NCI-H1048 (cell line): ENCODE measurements at places on chromosomes 16 and 17.

- no peak for DNase-seq
These were observed 284.6 kb downstream of the C16orf95 start for GRCh38 chr16:87032554-87032953.

DNA sequence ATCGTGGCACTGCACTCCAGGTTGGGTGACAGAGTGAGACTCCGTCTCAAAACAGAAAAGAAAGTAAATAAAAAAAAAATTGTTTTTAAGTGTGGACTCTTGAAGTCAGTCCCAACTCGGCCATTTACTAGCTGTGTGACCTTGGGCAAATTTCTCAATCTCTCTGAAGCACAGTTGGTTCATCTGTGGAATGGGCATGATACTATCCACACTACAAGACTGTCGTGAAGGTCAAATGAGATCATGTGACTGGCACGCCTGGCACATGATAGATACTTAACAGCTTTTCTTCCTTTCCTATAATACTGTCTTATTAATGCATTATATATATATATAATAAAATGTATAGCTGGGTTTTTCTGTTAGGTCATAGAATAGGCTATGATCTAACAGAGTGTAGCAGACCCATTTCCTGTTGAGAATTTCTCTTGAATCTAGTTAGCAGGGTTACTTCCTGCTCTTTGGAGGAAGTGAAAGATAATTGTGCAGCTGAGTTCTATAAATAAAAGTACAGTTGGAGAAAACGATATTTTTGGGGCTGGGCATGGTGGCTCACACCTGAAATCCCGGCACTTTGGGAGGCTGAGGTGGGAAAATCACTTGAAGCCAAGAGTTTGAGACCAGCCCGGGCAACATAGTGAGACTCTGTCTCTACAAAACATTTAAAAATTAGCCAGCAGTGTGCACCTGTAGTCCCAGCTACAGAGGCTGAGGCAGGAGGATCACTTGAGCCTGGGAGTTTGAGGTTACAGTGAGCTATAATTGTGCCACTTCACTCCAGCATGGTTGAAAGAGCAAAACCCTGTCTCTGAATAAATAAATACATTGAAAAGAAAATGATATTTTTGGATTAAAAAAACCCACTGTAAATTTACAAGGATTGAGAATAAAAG lies 7.3 kb downstream of the MILR1 start:
- DNase-seq, result no peak

GRCh38 chr17:68029512-68030215 lies 5.9 kb upstream of the KPNA2 start:
- DNase-seq, result no peak

GRCh38 chr16:49918257-49918656 lies 62.3 kb upstream of the ZNF423 start:
- no peak for DNase-seq

GRCh38 chr16:48822431-48822830 lies 212.5 kb upstream of the N4BP1 start:
- no peak for DNase-seq

- no peak for DNase-seq
These were observed 532 bp downstream of the KDM6B start for GRCh38 chr17:7834542-7834956.

GRCh38 chr16:8505327-8505991 lies 84.9 kb downstream of the TMEM114 start:
- DNase-seq, result no peak

- DNase-seq, result no peak
These were observed 43.4 kb upstream of the RPH3AL start for GRCh38 chr17:395974-396373.

DNA sequence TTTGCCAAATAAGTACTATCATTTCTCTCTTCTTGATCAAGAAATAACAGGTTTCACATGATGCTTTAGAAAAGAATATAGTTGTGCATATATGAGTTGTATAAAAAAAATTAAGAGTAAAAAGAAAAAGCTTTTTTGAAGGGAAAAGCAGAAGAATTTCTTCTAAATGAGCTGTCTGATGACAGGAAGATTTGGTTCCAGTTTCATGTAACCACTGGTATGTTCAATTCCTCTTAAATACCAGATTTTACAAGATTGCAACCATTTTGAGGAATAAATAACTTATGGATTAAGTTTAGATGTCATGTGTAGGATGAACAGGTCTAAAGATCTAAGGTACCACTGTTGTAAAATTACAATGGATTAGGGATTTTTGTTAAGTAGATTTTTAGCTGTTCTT lies 45.0 kb downstream of the VMP1 start:
- no peak for DNase-seq

DNA sequence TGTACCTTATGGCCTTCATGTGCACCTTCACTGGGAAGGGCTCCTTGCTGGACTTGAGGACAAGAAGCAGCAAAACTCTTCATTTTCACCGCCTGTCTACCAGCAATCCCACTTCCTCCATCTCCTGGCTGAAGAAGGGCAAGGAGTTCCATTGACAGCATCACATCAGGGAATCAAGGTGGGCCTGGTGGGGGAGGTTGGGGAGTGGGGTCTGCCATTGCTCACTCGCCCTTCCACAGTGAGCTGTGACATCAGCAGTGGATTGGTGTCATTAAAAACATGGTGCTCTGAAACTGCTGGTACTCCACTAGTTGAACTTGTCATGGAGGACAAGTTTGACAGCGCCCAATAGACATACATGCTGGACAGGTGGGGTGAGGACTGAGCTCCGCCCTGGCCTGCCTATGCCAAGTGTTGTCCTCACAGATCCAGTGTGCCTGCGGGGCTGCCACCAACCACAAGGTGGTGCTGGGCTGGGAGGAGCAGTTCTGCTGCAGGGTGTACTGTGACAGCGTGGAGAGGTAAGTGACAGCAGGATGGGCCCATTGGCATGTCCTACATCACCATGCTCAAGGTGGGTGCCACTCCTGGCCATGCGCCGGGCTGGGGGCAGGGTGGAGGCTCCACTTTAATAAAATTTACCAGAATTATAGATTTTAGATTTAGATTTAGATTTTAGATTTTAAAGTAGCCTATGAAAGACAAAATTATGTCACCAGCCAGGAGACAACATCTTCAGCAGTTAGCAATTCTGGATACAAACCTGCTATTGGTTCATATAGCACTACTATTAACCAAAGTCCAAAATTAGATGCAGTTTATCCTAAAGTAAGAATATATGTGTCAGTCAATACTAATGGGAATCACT lies 1729.1 kb downstream of the TP53TG3F start:
- DNase-seq, result no peak

DNA sequence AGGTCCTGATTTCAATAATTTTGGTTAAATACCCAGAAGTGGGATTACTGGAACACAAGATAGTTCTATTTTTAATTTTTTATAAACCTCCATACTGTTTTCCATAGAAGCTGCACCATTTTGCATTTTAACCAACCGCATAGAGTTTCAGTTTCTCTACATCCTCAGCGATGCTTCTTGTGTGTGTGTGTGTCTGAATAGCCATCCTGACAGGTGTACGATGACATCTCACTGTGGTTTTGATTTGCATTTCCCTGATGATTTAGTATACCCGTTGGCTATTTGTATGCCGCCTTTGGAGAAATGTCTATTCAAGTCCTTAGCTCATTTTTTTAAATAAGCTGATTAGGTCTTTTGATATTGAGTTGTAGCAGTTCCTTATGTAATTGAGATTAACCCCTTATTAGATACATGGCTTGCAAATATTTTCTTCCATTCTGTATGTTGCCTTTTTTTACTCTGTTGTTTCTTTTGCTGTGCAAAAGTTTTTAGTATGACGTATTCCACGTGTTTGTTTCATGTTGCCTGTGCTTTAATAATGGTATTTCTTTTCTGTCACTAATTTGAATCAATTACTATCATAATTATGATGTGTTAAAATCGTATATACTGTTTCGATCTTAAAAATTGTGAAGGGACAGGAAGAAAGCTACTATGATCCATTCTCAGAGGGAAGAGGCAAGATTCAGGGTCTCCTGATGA lies 227.2 kb upstream of the MON1B start:
- DNase-seq, result no peak

DNA sequence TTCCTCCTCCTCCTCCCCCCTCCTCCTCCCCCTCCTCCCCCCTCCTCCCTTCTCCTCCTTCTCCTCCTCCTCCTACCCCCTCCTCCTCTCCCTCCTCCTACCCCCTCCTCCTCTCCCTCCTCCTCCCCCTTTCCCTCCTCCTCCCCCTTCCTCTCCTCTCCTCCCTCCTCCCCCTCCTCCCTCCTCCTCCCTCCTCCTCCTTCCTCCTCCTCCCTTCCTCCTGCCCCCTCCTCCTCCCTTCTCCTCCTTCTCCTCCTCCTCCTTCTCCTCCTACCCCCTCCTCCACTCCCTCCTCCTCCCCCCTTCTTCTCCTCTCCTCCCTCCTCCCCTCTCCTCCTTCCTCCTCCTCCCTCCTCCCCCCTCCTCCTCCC lies 6.6 kb upstream of the PDP2 start:
- no peak for DNase-seq

DNA sequence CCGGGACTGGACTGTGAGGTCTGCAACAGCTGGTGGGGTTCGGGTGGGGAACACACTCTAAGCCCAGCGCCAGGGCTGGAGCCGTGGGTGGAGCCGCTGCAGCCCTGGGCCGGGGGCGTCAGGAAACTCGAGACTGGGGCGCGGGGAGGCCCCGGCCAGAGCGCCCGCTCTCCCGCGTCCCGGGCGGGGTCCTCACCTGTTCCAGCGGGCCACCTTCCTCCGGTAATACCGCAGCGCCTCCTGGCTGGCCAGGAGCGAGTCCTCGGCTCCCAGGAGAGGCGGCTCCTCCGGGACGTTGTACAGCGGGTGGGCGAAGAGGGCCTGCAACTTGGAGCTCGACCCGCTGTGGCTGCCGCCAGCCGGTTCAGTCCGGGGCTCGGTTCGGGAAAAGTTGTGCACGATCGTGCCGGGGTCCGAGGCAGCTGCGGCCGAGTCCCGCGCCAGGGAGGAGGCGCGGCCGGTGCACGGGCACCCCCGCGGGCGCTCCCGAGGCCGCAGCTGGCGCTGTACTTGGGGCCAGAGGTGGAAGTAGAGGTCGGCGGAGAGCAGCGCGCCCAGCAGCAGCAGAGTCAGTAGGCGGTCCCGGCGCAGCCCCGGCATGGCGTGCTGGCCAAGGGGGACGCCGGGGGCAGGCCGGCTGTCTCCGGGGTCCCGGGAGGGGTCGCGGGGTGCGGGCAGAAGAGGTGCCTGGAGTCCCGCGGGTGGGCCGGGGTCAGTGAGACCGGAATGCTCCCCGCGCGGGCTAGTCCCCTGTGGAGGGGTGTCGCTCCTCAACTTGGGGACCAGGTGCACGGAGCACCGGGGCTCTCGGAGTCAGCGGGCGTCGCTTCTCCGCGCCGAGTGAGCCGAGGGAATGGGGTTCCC lies 868 bp downstream of the FAM20A start:
- no peak for DNase-seq

DNA sequence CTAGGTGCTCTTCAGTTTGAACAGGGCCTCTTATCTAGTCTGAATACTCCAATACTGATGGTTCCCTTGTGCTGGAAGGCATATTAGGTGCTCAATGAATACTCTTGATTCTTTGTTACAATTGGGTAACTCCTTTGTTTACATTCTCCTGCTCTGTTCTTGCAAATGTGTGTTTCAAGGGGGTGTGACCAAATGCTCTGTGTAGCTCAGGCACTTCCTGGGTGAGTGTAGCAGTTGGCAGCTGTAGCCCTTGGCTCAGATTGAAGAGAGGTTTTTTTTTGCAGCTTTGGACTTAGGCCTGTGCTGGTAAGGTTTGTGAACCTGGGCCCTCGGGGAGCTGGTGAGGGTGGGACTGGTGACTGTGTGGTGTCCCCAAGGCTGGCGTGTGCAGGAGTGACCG lies 20.2 kb downstream of the TBCD start:
- no peak for DNase-seq
